ENCODE measurements at places on chromosomes 2 and 18. TPM values are rescaled to one million over a fixed set of nuclear protein-coding genes. Genes with fewer than 3 reads are reported as not detected.

Gene EFHD1
- 2.1 TPM for total RNA-seq

Gene SPP2
- not detected for total RNA-seq

Gene AQP12A
- total RNA-seq = not detected

Gene VIT
- 6.8 TPM for total RNA-seq

Data from skeletal muscle tissue (tissue), 5 donors.